ENCODE measurements at places on chromosomes 1 and 21.
A peak's percentile ranks its signal among the peaks of the same experiment; 100 is the strongest.

DNA sequence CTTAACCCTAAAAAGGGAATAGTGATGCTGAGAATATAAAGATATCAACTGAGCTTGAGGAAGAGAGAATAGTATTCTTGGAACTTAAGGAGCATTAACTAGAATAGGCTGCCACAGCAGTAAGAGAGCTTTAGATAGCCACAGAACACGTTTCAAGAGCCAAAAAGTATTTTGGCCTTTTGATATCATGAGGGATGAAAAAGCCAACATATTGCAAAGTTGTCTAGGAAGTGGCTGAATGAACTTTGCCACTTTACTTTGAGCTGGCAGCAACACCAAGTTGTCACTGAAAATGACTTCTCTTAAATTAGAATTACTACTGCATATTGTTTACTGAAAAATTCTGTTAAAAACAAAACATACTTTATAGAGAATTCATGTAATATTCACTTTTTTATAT, 1476.2 kb downstream of the MRPL39 start:
- DNase-seq, result no peak

- DNase-seq, result no peak
Measured at GRCh38 chr1:42432714-42433113, 23.1 kb downstream of the ZMYND12 start.

- DNase-seq, result no peak
Measured at GRCh38 chr1:41679531-41679930, 195.0 kb upstream of the EDN2 start.

- no peak for DNase-seq
Measured at GRCh38 chr1:161817176-161817730, 51.1 kb downstream of the ATF6 start.

- no peak for DNase-seq
Measured at GRCh38 chr1:178704833-178705232, 20.2 kb upstream of the RALGPS2 start.

DNA sequence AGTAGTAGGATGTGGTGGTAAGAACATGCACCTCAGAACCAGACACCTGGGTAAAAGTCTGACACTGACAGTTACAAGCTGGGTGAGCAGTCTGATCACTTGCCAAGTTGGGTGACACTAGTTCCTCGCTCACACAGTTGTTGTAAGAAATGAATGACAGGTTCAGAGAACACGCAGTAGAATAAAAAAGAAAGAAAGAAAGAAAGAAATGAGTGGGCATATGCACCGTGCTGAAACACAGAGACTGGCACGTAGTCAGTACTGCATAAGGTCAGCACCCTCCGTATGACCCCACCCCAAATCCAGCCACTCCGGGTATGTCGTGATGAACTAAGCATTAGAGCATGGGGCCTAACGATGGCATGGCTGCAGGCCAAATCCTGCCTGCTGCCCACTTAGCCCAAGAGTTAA, 90.6 kb downstream of the GLUL start:
- no peak for DNase-seq

GRCh38 chr1:234230414-234230862, 142.8 kb upstream of the COA6 start:
- DNase-seq, result peak; percentile 14

GRCh38 chr1:32715901-32716311, 13.3 kb upstream of the SYNC start:
- DNase-seq, result no peak

DNA sequence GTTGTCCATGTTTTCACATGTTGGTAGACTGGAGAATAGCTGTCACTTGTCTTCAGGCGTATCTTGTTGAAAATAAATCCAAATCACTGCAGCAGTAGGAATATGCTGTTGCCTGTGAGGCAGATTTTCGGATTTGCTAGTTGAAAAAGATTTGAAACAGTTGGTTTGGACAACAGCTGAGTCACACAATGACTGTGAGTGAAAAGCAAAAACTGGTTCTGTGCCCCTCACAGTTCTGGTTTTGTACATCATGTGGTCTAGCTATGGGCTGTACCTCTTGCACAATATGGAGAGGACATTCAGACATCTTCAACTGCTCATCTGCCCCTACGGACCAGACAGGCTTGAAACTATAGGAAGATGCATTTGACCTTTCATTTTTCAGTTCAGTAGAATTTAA, 1.8 kb downstream of the ARF1 start:
- DNase-seq, result no peak

DNA sequence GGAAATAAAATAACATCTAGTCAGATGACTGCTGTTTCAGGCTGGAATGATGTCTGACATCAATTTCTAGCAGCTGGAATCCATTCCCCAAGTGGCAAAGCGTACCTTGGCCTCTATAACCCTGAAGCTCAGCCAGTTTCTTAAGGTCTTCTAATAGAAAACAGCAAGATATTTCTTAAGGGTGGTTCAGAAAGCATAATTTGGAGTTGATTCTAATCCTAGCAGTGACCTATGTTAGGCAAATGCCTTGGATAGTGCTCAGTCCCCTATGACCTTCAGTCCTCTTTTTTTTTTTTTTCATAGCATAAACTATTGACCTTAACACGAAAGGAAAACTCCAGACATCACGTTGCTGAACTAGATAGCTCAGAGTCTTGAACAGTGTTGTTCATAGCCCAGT, 56.5 kb downstream of the LAMC2 start:
- DNase-seq, result peak; percentile 84

DNA sequence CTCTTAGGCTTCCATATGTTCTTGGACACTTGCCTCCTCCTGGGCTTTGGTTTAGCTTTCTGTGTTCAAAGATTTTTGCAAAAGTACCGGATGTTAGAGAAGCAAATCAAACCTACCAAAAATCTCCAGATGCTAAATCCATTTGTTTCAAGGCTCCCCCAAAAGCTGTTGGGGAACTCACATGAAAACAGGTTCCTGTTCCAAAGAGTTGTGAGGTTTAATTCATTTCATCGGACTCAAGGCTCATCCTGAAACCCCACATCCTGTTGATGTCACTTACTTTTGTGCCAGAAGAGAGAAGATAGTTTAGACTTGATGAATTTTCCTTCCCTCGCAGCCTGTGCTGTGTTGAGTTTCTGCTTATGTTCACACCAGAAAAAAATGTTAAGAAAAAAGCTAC, 41.7 kb upstream of the RXRG start:
- DNase-seq, result peak; percentile 98

DNA sequence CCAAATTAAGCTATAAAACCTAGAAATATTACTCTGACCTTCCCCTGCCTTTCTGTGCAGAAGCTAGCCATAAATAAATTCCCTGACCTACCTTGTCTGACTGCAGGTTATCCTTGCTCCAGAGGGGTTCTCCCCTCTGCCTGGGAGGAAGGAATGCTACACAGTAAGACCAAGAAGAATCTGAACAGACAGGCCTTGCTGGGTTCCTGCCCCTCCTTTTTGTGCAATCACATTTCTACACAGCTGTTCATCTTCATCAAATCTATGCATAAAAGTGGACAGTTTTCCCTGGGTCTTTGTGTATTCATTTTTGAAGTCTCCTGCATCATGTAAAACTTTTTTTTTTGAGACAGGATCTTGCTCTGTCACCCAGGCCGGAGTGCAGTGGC, 50.6 kb downstream of the DNTTIP2 start:
- no peak for DNase-seq

DNA sequence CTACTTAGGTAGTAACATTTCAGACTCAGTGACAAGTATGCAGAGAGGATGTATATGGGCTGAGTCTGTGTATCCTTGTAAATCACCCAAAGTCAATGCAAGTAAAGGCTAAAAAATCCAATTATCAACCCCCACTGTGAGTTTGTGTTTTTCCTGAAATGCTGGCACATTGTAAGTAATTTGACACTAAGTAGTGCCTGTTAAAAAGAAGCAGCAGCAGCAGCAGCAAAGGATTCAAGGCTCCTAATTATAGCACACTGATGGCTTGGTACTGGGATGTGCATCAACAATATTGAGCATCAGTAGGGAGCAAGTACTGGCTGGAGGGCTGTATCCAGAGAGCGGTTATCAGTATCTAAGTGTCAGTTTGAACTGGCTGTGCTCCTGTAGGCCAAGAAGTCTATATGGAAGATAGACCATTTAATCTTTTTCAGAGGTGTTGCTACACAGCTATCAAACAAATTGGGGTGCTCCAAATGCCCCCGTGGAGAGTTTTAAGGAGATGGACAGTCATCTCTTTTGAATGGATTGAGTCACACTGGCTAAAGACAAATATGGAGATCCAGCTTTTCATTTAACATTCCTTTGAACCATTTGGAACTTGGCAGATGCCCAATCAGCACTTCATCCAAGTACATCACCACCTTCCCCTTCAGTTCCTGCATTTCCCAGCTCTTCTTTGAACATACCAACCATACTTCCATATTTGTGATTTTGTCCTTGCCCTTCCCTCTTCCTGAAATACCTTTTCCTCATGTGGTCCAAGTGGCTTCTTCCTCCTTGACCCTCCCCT, 241.2 kb upstream of the ST6GALNAC5 start:
- DNase-seq, result no peak

DNA sequence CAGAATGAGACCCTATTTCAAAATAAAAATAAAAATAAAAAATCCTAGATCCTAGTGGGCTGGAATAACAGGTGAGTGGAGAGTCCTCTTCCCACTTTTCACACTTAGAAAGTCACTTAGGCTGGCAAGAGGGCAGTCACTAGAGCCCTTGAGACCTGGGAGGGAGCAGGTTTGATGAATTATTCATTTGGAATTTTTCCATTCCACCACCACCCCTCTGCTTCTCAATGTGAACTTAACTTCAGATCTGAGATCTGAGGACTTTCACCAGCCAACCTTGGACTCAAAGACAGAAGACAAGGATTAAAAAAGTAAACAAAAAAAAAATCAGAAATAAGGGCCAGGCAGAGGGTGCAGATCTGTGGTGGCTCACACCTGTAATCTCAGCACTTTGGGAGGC, 16.5 kb downstream of the AKR7A3 start:
- no peak for DNase-seq

DNA sequence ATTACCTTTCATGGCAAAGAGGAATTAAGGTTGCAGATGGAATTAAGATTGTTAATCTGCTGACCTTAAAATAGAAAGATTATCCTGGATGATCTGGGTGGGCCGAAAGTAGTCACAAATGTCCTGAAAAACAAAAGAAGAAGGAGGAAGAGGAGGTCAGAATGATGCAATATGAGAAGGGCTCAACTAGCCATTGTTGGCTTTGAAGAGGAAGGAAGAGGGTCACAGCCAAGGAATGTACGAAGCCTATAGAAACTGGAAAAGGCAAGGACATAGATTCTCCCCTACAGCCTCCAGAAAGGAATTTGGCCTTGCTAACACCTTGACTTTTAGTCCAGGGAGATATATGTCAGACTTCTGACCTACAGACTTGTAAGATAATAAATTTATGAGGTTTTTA, 39.4 kb upstream of the FMOD start:
- DNase-seq, result no peak

DNA sequence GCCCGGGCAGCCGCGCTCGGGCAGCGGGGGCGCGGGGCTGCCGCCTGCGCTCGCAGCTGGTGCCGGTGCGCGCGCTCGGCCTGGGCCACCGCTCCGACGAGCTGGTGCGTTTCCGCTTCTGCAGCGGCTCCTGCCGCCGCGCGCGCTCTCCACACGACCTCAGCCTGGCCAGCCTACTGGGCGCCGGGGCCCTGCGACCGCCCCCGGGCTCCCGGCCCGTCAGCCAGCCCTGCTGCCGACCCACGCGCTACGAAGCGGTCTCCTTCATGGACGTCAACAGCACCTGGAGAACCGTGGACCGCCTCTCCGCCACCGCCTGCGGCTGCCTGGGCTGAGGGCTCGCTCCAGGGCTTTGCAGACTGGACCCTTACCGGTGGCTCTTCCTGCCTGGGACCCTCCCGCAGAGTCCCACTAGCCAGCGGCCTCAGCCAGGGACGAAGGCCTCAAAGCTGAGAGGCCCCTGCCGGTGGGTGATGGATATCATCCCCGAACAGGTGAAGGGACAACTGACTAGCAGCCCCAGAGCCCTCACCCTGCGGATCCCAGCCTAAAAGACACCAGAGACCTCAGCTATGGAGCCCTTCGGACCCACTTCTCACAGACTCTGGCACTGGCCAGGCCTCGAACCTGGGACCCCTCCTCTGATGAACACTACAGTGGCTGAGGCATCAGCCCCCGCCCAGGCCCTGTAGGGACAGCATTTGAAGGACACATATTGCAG, 3.0 kb downstream of the ARTN start:
- peak; percentile 52 for DNase-seq

DNA sequence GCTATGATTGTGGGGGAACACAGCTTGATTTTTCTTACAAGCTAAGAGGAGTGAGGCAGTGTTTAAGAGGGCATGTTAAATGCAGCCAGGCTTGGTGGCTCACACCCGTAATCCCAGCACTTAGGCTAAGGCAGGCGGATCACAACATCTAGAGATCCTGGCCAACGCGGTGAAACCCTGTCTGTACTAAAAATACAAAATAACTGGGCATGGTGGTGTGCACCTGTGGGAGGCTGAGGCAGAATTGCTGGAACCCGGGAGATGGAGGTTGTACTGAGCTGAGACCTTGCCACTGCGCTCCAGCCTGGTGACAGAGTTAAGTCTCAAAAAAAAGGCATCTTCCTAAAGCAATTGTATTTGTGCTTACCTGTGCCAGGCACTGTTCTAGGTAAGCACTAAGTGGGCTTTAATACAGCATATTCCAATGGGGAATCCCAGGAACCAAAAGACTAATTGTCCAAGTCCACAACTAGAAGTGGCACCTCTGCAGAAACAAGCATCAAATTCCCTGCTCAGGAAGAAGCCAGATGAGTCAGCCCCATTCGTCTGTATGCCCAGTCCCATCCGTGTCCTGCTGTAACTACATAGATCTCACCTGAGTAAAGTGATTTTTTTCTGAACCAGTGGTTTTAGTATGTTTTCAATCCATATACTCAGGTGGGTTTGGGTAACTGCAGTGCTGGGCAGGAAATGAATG, 4.6 kb downstream of the RCC1 start:
- no peak for DNase-seq

DNA sequence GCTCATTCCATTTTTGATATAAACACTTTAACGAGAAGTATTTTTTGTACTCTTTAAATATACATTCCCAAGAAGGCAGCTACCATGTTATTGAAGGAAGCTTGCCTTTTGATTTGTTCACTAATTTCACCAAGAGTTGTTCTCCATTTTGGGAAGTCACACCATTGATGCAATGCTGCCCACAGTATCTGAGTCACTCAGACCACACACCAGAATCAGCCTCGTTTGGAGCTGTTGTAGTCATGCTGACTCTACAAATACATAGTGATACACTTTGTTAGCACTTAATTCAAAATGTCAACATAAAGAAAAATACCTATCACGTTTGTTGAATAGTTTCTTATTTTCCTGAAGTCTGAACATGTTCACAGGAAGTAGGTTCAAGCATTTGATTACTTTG, 78.7 kb downstream of the PAPPA2 start:
- DNase-seq, result no peak

GRCh38 chr1:64136296-64136695, 67.1 kb upstream of the UBE2U start:
- peak; percentile 30 for DNase-seq

Data from muscle of leg (tissue), 16 donors.